HS-27A (cell line): ENCODE measurements at places on chromosomes 16 and 17.

GRCh38 chr17:40862985-40863733, 3.9 kb downstream of the KRT12 start:
- no peak for DNase-seq

- no peak for DNase-seq
Measured at GRCh38 chr16:72044296-72044695, 10.0 kb upstream of the HP start.

- no peak for DNase-seq
Measured at GRCh38 chr16:55482056-55482455, 3.1 kb downstream of the MMP2 start.

- no peak for DNase-seq
Measured at GRCh38 chr17:21077281-21077680, 34.5 kb upstream of the USP22 start.

- DNase-seq = no peak
Measured at GRCh38 chr17:33013596-33014375, 22.1 kb downstream of the SPACA3 start.

DNA sequence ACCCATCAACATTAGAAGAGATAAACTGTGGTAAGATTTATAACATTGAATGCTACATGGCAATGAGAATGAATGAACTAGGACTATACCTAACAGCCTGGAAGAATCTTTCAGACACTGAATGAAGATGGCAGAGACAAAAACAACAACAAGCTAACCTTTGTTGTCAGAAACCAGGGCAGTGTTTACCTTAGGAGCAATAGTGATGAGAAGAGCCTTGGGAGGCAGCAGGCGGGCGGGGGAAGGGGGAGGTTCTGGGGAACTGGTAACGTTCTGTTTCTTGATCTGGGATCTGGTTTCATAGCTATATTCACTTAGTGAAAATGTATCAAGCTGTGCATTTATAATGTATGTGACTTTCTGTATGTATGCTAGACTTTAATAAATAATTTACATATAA, 139.0 kb upstream of the TNRC6C start:
- no peak for DNase-seq

DNA sequence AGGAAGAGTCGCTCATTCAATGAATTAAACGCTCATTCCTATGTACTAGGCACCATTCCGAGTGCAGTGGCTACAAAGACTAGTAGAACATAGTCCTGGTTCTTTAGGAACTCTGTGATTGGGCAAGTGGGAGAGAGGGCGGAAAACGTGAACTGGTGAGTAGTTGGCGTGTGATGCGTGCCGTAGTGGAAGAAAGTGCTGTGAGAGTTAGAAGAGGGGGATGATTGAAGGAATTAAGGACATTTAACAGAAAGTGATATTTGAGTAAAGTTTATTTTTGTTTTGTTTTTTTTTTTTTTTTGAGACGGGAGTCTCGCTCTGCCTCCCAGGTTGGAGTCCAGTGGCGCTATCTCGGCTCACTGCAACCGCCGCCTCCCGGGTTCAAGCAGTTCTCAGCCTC, 7.9 kb upstream of the SLFN14 start:
- no peak for DNase-seq

DNA sequence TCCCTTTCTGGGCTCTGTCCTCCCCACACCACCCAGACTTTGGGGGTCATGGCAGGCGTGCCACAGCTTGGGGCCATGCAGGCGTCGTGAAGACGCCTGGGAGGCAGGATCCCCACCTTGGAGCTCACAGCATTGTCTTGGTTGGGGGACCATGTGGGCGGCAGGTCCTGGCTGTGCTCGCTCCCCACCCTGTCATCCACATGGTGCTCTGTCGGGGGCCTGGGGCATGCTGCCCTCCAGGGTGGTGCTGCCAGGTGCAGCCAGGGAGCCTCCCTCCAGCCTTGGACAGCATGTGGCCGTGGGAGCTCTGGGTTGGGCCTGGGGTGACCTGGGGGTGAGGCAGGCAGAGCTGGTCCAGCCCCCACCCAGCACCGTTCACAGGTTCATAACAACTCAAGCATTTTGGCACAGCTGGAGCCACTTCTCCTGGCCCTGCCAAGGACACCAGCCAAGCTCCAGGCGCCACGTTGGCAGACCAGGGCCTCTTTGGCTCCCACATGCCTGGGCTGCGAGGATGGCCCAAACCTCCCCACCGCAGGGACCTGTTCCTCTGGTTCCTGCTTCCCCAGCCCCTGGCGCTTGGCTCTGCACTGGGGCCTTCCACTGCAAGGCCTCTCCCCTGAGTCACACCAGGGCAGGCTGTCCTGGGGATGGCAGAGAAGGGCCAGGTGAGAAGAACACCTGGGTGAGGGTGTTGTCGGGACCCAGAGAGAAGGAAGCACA, 15.1 kb upstream of the ATP6V0C start:
- DNase-seq = no peak

DNA sequence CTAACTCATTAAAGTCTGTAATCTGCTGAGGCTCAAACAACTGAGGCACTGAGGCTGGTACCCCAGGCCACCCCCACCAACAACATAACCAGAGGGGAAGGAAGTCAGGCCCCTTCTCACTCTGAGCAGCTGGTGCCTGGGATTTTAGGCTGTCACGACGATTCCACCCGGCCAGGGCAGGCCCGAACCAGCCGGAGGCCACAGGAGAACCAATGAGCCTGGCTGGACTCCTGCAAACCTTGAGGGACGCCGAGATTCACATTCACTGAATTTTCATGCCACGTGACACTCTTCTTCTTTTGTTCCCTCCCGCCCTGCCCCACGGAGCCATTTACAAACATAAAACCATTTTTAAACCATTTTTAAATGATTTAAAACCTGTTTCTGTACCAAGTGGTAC, 48.1 kb downstream of the RPH3AL start:
- no peak for DNase-seq

DNA sequence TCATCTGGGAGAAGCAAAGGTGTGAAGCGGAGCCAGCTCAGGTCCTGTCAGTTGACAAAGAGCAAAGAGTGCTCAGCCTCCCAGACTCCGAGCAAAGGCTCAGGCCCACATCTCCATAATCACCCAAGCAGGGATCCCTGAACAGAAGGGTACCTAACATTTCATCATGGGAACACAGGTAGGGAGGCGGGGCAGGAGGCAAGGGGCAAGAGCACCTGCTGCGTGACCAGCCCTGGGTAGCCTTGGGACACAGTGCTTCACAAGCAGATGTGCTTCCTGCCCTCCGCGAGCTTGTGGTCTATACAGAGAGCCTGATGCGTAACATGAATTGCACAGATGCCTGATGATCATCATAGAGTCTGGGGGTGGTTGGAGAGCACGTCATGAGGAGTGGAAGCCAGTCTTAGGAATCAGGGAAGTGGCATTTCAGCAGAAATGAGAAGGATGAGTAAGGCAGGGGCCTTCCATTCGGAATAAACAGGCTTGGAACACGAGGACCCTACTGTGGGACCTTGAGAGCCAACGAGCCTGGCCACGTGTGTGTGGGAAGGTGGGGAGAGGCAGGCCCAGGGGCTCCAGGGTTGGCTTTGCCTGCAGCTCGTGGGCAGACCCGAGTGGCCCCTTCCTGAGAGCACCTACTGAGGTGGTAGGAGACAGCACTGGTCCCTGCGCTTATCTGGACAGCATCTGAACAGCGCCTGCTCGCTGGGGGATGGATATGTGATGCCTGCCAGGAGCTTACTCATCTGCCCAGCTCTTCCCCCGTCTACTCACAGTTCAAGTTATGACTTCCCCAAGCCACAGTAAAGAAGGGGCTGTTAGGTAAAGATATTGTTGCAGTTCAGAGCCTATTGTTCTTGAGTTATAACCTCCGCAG, 125.8 kb downstream of the CCDC182 start:
- DNase-seq = no peak

GRCh38 chr16:89351645-89352044, 134.1 kb downstream of the ZNF778 start:
- DNase-seq = no peak

DNA sequence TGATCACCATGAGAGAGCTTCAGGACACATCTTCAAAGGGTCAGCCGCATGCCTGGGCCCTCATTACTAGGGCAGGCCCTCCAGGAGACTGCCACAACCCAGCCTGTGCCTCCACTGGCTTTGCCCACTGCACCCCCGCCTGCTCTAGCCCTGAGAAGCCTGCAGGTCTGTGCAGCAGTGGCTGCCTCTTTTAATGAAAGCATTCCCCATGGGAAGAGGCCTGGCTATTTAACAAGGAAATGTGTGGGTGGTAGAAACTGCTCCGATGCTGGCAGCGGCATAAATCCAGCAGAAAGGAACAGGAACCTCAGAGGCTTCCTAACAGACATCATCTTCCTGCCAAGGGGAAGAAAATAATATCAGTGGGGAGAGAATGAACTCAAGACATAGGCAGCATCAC, 375 bp upstream of the KRT32 start:
- DNase-seq = no peak

DNA sequence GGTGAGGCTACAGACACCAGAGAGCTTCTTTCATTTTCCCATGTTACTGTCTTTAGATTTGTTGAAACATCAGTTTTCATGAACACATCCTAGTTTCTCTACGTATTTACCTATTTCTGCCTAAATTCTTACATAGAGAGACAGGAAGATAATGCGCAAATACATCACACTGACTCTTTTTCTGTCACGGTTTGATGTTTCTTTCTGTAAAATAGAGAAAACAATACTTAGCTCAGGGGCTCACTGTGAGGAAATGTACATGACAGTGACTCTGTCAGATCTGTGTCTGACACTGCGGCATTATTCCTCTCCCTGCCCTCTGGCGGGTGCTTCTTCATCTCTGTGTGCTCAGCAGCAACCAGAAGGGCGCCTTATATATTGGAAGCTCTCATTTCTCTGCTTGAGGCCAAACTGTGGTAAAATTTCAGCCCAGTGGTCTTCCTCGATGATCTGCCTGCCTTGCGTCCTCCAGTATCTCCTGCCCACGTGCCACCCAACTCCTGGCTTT, 264.1 kb downstream of the PHKB start:
- DNase-seq = no peak
